ENCODE measurements at places on chromosomes 16 and 17.

DNA sequence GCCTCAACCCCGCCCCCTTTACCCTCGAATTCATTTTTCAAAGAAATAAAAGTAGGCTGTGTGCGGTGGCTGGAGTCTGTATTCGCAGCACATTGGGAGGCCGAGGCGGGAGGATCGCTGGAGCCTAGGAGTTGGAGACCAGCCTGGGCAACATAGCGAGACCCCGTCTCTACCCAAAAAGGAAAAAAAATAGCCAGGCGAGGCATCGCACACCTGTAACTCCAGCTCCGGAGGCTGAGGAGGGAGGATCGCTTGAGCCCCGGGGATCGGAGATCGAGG is 671 bp upstream of the TOP2A start:
- DNase-seq, result peak; percentile 36

- no peak for DNase-seq
These were observed 89.4 kb downstream of the ITFG1 start for GRCh38 chr16:47371271-47372014.

DNA sequence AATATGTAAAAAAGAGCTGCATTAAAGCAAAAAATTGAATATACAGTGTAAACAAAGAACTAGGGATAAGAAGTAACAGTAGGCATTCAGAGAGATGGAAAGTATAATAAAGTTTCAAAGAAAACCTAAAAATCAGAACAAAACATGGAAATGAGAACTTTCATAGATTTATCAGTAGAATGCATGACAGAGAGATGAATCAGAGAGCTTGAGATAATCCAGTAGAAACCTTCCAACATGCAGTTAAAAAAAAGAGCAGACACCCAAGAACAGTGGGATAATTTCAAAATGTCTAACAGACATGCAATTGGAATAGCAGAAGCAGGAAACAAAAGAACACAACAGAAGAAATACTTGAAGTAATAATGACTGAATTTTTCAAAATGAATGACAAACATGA is 1384.2 kb downstream of the CDH11 start:
- no peak for DNase-seq

DNA sequence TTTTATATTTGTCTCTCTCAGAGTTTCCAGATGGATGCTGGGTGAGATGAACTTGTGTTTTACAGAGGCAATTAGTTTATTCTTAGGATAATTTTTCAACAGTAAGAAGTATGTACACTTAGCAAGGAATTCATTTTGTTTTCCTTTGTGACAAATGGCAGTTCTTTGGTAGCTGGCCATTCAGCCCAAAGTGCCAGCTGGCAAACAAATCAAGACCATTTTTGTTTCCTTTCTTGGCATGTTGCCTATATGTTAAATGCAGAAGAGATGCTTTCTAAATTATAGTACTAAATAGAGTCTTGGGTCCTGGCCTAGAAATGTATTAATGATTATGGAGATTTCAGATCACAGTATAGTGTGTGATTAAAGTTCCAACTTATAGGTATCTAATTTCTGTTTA is 337.1 kb downstream of the CNTNAP4 start:
- no peak for DNase-seq

DNA sequence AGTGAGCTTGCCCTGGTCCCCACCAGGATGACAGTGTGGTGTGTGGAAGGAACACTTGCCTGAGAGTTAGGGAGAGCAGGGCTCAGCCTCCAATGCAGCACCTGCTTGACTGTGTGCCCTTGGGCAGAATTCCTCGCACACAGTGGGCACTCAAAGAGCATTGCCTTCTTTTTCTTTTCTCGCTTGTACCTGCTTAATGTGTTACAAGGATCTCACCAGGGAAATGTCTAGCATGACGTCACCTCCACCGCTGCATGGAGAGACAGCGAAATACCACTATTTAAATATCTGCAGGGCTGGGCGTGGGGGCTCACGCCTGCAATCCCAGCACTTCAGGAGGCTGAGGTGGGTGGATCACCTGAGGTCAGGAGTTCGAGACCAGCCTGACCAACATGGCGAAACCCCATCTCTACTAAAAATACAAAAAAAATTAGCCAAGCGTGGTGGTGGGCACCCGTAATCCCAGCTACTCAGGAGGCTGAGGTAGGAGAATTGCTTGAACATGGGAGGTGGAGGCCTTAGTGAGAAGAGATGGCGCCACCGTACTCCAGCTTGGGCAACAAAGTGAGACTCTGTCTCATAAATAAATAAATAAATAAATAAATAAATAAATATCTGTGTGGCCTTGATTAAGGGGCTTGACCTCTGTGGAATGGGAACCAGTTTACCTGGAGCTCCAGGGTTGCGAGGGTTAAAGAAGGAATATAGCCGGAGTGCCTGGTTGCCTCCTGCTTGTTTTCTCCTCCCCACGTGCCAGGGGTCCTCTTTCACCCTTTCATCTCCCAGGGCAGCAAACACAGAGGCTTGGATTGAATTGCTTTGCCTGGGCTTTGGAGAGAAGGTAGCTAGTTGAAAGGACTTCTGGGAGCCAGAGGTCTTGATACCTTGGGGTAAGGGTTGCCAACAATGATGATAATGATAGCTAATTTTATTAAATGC is 16.3 kb downstream of the SNX29 start:
- no peak for DNase-seq

GRCh38 chr17:81409190-81409935 is 14.1 kb downstream of the BAHCC1 start:
- DNase-seq, result no peak

GRCh38 chr17:82331345-82331939 is 2.1 kb downstream of the SECTM1 start:
- no peak for DNase-seq

- DNase-seq, result no peak
These were observed 47.5 kb upstream of the ENDOV start for GRCh38 chr17:80367503-80367902.

- DNase-seq, result no peak
These were observed 23.7 kb upstream of the RCVRN start for GRCh38 chr17:9928601-9929333.

DNA sequence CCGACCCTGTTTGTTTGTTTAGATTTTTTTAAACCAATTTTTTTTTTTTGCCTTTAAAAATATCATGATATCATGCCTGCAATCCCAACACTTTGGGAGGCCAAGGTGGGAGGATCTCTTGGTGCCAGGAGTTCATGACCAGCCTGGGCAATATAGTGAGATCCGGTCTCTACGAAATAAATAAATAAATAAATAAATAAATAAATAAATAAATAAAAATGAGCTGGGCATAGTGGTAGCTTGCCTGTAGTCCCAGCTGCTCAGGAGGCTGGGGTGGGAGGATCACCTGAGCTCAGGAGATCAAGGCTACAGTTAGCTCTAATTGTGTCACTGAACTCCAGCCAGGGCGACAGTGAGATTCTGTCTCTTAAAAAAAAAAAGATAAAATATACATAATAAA is 8.1 kb upstream of the IGF2BP1 start:
- no peak for DNase-seq

DNA sequence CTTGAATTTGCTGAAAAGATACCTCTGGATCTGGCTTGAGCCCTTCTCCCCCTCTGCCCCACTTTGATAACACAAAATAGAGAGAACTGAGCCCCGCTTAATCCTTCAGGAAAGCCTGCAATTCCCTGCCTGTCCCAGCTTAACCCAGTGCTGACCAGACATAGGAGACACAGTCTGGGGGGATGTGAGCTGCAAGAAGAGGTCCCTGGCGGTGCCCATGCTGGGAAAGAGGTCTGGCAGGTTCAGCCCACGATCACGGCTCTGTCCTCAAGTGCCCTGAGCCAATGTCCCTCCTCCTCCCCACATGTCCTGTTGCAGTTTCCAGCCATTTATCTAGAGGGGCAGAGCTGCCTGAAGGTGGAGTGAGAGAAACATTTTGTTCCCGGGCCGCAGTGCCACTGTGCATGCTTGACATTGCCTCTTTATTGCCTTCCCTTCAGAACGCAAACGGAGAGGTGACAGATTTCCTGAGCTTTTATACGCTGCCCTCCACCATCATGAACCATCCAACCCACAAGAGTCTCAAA is 29.0 kb downstream of the PLCD3 start:
- DNase-seq, result no peak

DNA sequence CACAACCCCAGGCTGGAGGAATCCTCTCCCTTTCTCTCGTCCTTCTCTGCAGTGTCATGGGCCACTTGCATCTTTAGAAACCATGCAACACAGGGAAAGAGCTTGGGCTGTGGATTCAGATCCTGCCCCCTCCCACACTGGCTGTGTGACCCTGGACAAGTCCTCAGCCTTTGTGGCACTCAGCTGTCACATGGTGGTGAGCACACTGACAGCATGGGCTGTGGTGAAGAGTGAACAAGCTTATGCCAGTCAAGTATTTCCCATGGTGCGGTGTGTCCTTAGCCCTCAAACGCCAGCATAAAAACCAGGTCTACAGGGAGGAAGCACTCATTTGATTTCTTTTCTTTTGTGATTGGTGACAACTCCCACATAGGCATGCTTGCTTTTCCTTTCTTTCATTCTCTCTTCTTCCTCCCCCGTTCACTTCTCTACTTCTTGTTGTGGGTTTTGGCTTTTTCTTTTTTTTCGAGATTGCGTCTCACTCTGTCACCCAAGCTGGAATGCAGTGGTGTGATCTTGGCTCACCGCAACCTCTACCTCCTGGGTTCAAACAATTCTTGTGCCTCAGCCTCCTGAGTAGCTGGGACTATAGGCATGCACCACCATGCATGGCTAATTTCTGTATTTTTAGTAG is 314.2 kb downstream of the CPPED1 start:
- no peak for DNase-seq

- DNase-seq, result no peak
These were observed 501.0 kb upstream of the CDH11 start for GRCh38 chr16:65622871-65623270.

- DNase-seq, result no peak
These were observed 44.4 kb downstream of the APPBP2 start for GRCh38 chr17:60481604-60482003.

DNA sequence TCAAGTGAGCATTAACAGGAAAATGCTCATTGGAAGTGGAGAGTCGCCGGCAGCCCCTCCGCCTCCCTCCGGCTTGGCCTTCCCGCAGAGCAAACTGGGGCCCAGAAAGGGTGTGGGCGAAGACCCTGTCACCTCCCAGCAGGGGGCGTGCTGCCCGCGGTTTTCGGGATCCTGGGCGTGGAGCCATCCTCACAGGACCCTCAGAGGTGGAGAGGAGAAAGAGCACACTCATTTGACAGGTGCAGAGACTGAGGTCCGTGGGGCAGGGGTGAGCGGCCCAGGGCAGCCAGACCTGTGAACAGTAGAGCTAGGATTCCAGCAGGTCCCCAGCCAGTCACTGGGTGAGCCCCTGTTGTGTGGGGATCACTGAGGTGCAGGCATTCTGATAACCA is 1002.9 kb downstream of the KCNJ18 start:
- no peak for DNase-seq

DNA sequence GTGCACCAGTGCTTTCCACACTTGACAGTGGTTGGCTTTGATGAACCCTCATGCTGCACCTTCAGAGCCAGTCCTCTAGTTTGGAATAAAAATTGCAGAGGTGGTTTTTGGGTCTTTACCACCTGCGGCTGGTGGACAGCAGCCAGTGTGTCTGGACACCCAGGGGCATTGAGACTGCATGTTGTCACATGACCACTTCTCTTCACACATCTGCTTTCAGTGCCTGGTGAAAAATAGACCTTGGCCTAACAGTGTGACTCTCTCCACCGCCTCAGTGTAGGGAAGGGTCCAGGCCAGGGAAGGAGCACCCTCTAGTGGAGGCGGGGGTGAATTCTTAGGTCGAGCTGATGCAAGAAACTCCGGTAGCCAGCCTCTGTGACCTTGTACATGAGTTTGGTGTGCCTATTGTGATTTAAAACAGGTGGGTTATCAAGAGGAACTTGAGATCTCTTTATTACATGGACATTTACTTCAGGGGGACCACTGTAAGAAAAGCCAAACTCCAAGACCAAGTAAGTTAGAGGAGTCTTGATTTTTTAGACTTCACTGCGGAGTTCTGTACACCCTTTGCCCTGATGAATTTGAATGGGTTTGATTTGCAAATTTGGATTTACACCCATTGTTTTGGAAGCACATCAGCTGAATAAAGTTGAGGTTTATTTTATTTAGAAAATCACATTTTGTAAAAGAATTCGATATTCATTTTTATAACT is 17.9 kb downstream of the GOSR2 start:
- DNase-seq, result peak; percentile 79

GRCh38 chr17:12386225-12386624 is 279.5 kb upstream of the MYOCD start:
- DNase-seq, result no peak

GRCh38 chr16:59697236-59697635 is 963.1 kb upstream of the GOT2 start:
- no peak for DNase-seq

GRCh38 chr16:27822529-27822928 is 241.0 kb downstream of the GSG1L start:
- DNase-seq, result no peak

DNA sequence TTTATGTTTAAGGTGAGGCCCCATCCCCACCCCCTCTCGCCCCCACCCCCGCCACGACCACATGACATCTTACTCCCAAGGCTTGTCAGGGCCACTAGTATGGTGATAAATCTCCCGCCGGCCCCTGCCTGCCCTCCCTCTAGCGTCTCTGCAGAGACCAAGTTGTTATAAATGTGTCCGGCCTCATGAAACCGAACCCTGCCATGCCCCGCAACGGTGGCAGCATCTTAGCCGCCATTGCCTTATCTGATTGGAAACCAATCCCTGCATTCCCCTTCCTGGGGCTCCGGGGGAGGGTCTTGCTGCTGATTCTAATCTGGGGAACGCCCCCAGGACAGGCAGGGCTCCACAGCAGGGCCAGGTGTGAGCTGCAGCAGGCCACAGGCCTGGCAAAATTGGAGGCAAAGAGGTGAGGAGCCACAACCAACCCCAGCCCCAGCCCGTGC is 352.4 kb downstream of the C16orf95 start:
- DNase-seq, result no peak

- DNase-seq, result peak; percentile 78
These were observed 8.3 kb downstream of the SOCS3 start for GRCh38 chr17:78351449-78352006.

DNA sequence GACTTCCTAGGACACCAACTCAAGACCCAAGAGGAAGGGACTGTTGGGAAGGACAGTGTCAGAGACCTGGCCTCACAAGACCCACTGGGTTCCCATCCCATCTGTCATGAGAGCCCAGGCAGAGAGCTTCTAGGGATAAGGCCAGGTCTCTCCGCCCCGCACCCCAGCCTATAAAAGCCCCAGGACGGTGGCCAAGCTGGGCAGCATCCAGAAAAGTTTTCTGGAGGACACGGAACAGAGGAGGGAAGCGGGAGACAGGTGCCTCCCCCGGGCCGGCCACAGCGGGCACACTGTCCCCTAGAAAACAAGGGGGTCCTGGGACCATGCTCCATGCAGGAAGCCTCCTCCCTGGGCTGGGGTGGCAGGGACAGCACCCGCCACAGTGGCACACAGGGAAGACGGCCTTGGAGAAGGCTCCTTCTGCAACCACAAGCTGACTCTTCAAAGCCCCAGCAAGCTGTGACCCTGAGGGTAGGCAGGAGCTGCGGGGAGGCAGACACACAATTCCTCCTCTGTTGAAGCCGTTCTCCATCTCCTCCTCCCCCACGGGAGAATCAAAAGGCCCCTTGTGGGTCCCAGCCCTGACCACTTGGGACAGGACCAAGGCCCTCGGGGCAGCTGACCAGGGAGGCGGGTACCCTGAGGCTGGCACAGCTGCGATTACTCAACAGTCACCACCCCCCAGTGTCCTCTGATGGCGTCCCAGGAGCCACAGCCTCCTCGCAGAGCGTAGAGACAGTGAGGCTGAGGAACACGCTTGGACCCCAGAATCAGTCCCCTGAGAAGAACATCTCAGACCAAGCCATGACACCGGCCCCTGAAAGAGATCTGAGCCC is 26.1 kb downstream of the TRPV3 start:
- DNase-seq, result no peak

GRCh38 chr16:28202147-28202746 is 9.5 kb downstream of the XPO6 start:
- DNase-seq, result no peak

Measured in left colon (tissue), 2 donors.